NCI-H1092 (cell line): ENCODE measurements at places on chromosomes 2 and 18.

GRCh38 chr2:104434318-104434792 lies 419.6 kb upstream of the POU3F3 start:
- DNase-seq = peak; percentile 43

GRCh38 chr18:363301-364085 lies 95.6 kb upstream of the THOC1 start:
- no peak for DNase-seq

DNA sequence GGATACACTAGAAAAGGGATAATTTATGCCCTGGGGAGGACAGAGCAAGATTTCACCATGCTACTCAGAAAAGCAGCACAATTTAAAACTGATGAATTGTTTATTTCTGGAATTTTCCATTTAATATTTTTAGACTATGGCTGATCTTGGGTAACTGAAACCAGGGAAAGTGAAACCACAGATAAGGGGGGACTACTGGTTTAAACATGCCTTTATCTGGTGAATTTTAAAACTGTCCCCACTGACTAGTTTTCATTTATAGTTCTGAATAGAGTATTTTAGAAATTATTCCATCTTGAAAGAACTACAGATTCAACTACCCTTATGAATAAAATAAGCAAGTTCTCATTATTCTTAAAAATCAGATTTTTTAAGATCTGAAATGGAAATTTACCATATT lies 15.0 kb downstream of the NFU1 start:
- no peak for DNase-seq

DNA sequence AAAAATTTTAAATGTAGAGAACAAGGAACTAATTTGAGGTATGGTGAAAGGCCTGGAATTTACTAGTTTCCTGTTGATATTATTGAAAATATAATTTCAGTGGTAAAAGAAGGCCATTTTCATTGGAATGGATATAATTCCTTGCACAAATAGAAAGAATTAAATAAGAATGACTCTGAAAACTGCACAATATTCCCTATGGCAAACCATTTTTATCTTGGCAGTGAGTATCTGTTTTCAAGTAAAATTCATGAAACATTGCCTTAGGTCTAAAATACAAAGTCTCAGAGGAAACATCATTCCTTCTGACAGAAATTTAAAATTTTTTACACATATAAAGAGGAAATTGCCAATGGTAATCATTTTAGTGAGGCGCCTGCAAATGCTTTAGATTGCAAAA lies 1468.3 kb downstream of the LRP1B start:
- DNase-seq = no peak

GRCh38 chr2:18520451-18521425 lies 39.7 kb downstream of the RDH14 start:
- peak; percentile 19 for DNase-seq

- no peak for DNase-seq
Observed at GRCh38 chr2:171235262-171235881, 74.7 kb upstream of the TLK1 start.

DNA sequence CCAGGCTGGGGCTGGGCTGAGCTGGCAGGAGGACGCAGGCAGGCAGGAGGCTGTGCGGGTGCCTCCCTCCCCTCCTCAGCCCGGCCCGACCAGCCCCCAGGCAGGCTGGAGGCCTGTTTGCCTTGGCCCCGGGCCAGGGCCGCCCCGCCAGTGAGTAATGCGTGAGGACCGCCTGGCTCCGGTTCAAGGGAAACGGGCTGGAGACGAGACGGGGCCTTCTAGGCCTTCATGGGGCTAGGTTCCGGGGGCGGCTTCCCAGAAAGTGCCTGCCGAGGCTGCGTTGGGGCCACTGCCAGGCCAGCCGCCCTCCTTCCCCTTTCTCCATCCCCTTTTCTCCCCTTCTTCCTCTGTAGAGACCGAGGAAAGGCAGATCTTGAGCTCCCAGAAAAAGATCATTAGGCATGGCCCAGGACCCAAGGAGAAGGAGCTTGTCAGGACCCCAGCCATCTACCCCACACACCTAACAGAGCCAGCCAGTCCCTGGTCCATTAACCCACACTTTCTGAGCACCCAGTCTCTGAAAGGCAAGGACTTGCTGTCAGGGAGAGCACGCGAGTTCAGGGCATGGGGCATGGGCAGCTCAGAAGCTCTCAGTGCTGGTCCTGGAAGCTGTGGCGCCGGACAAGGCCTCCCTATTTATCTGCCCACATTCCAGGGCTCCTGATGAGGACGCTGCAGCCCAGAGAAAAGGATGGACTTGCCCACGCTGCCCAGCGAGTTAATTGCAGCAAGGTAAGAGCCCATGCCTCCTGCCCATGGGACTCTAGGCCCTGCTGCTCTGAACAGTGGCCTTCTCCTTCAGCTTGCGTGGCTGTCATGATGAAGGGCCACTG lies 48.5 kb downstream of the SMAD7 start:
- DNase-seq = peak; percentile 95

- no peak for DNase-seq
Observed at GRCh38 chr2:71564790-71565189, 111.4 kb downstream of the DYSF start.

GRCh38 chr2:25387876-25388449 lies 46.2 kb upstream of the DNMT3A start:
- no peak for DNase-seq

DNA sequence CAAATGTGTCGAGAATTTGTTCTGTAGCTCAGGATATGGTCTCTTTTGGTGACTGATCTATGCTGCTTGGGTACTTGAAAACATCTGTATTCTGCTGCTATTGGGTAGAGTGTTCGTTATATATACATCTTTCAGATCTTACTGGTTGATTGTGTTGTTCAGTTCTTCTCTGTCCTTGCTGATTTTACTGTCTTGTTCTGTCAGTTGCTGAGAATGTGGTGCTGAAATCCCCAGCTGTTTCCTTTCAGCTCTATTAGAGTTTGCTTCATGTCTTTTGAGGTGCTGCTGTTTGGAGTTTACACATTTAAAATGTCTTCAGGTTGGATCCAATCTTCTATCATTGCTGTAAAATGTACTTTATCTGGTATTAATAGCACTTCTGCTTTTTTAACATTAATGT lies 12.9 kb downstream of the BCL2L11 start:
- no peak for DNase-seq

- no peak for DNase-seq
Observed at GRCh38 chr2:45404807-45405297, 206.2 kb downstream of the SRBD1 start.

DNA sequence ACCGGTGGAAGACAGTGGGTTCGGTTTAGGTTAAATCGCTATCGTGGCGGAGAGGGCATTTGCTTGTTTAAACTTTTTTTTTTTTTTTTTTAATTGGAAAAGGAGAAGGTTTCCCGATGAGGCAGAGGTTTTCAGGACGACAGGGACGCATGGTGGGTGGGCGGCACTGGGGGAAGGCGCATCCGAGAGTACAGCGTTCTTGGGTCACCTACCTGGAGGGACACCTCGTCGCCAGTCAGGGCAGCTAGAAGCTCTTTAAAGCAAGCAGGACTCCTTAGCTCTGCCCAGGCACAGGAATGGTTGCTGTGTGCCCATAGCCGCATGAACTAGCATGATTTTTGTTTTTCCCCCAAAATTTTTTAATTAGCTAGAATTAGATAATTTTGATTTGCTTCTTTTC lies 437 bp downstream of the LDLRAD4 start:
- no peak for DNase-seq

GRCh38 chr2:37829616-37830395 lies 95.3 kb upstream of the RMDN2 start:
- DNase-seq = no peak

DNA sequence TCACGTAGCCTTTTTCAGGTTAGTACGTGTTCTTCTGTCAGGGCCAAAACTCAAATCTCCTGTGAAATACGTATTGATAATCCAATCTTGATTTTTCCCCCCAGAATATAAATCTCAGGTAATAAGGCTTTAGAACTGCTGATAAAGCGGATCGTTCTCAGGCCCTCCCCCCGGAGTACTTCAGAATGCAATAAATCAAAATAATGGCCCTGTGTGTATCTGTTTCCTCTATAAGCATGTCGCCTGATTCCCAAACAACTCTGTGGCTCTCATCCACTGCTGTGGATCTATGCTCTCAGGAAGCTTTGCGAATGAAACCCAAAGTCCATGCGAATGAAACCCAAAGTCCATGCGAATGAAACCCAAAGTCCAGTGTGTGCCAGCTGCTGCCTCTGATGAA lies 49.4 kb downstream of the IMPA2 start:
- DNase-seq = no peak

- peak; percentile 78 for DNase-seq
Observed at GRCh38 chr18:79246309-79247108, 149.2 kb upstream of the NFATC1 start.

DNA sequence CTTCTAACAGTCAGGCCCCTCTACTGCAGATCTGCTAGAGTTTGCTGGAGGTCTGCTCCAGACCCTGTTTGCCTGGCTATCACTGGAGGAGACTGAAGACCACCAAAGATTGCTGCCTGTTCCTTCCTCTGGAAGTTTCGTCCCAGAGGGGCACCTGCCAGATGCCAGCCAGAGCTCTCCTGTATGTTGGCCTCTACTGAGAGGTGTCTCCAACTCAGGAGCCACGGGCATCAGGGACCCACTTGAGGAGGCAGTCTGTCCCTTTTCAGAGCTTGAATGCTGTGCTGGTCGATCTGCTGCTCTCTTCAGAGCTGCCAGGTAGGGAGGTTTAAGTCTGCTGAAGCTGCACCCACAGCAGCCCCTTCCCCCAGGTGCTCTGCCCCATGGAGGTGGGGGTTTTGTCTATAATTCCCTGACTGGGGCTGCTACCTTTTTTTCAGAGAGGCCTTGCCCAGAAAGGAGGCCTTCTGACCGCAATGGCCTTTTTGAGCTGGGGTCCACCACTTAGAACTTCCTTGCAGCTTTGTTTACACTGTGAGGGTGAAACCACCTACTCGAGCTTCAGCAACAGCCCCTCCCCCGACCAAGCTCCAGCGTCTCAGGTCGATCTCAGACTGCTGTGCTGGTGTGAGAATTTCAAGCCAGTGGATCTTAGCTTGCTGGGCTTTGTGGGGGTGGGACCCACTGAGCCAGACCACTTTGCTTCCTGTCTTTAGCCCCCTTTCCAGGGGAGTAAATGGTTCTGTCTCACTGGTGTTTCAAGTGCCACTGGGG lies 566.0 kb downstream of the NR4A2 start:
- DNase-seq = no peak

GRCh38 chr2:123163398-123163797 lies 861.7 kb upstream of the CNTNAP5 start:
- no peak for DNase-seq

DNA sequence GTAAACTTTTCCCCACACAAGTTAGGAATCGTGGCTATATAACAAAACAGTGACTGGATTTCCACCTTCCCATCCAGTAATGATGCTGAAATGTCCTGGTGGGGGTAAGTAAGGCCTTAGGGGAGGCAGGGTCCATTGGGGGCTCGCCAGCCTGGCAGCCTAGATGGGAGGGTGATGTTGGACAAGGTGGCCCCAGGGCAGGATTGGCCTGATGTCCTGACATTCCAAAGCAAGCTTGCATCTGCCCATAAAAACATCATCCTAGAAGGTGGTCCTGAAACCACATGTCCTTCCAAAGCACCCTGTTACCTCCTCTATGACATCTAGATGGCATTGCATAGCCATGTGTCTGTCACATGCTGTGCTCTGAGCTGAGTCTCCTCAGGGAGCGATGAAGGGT lies 54.1 kb upstream of the RAB6C start:
- DNase-seq = no peak

- DNase-seq = no peak
Observed at GRCh38 chr2:149679286-149679685, 91.7 kb upstream of the MMADHC start.

DNA sequence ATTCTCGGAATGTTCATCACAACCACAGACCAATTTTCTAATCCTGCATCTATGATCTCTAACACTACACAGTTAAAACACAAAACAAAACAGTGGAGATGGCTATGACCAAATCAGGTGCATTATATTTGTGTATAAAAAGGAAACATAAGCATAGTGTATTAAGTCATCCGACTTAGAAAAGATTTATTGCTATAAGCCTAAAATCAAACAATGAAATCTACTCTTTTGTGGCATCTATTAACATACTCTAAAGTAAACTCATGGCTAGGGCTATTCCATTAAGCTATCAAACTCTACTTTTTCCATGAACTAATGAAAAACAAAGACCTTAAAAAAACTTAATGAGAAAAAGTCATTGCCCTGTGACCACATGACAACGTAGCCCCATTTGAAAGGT lies 8.7 kb downstream of the SP3 start:
- no peak for DNase-seq

GRCh38 chr18:44107187-44107586 lies 573.5 kb upstream of the SETBP1 start:
- DNase-seq = no peak

DNA sequence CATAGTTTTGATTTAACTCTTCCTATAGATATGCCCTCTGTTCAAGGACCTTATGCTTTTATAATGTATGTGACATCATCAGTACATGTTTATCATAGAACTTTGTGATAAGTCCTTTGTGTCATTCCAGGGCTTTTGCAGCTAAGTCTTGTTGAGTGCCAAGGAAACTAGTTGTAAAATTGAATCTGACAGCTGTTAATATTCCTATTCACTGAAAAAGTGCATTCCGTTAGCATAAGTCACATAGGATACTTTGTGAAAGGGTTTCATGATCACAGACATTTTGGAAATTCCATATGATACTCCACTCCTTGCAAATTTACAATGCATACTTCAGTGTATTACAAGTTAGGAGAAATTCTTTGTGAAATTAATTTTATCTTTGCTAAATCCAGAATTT lies 503.4 kb downstream of the CCDC85A start:
- no peak for DNase-seq

- no peak for DNase-seq
Observed at GRCh38 chr2:191869781-191870180, 22.9 kb upstream of the CAVIN2 start.

GRCh38 chr2:144183727-144184126 lies 336.2 kb downstream of the ZEB2 start:
- DNase-seq = no peak

DNA sequence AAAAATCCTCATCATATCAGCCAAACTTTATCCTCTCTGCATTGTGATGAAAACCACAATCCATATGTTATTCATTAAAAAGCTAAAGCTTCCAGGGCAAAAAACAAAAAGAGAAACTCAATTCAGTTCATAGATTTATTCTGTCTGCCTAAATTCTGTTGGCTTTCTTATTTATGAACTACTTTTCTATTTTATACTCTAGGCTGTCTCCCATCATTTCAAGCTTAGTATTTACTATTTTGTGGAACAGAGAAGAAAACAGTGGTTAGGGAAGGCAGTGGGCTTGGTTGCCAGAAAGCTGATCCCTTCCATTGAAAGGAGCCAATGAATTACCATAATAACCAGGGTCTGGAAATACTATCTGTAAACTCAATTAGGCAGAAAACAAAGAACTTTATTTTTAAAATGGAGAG lies 71.8 kb downstream of the RAPH1 start:
- no peak for DNase-seq

DNA sequence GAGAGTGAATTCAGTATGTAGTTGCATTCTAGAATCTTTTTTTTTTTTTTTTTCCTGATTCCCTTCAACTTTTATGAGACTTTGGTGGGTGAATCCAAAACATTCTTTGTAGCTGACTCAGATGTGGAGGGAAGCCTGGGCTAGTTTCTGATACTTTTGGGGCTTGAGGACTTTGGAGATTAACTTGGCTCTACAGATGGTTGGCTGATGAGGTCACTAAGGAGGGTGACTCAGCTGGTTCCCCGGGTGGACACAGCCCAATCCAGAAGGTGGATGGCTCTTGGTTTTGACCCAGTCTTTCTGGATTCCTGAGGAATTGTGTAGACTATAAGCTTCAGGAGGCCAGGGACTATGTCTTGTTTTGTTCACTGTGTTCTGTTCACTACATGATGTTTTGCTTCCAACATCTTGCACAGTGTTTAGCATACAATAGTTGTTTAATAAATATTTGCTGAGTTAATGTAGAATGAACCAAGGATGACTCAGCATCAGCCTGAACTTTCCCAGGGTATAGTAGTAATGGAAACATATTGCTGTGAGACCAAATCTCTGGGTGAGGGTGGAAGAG lies 30.5 kb downstream of the LAMA3 start:
- DNase-seq = no peak
